Mesothelial cell of epicardium (in vitro differentiated cells): ENCODE measurements at places on chromosomes 5 and 9. TPM values are rescaled to one million over a fixed set of nuclear protein-coding genes. Genes with fewer than 3 reads are reported as not detected.

DNA sequence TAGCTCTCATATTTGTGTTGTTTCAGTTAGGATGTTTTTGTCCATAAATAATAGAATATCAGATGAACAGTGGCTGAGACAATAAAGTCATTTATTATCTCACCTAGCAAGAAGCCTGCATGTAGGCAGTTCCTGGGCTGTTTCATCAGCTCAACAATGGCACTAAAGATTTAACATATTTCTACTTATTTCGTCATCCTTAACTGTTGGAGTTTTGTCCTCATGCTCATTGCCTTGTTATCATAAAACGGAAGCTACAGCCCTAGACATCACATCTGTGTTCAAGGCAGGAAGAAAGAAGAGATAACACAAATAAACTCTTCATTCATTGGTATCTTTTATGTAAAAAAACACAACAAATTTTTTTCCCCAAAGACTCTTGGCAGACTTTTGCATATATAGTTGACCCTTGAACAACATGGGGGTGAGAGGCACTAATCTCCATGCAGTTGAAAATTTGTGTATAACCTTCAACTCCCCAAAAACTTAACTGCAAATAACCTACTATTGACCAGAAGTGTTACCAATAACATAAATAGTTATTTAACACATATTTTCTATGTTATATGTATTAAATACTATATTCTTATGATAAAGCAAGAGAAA, 277.2 kb upstream of the ADRA1B start:
- no peaks in the 10 kb centered on the region for H3K27me3 ChIP-seq
- no peak overlapping the region for H3K27ac ChIP-seq
- H3K36me3 ChIP-seq: no peaks in the 10 kb centered on the region
- H3K4me3 ChIP-seq: no peak overlapping the region
- no peak for DNase-seq

LCN10 gene
- total RNA-seq: 0.20 to 0.51 TPM (median 0.29 TPM) in 3 replicates

GRCh38 chr9:85045271-85045670, 375.7 kb downstream of the NTRK2 start:
- no peak overlapping the region for H3K27ac ChIP-seq
- H3K36me3 ChIP-seq: no peaks in the 10 kb centered on the region
- DNase-seq: no peak
- no peak overlapping the region for H3K4me3 ChIP-seq
- H3K4me1 ChIP-seq: no peaks in the 10 kb centered on the region
- H3K27me3 ChIP-seq: no peaks in the 10 kb centered on the region

- no peaks in the 10 kb centered on the region for H3K27me3 ChIP-seq
- peaks cover 44% of the 10 kb centered on the region for H3K4me1 ChIP-seq
- no peak overlapping the region for H3K4me3 ChIP-seq
- H3K27ac ChIP-seq: peak overlapping the region; percentile 78
- DNase-seq: no peak
Measured at GRCh38 chr5:110916381-110917049, 155.0 kb upstream of the TSLP start.

KIF27 gene
- total RNA-seq: 11.6 to 13.7 TPM (median 13.2 TPM) in 3 replicates

GRCh38 chr5:117411701-117412100, 837.1 kb upstream of the SEMA6A start:
- peaks cover 21% of the 10 kb centered on the region for H3K4me1 ChIP-seq
- no peak overlapping the region for H3K27ac ChIP-seq
- no peak for DNase-seq
- H3K36me3 ChIP-seq: no peaks in the 10 kb centered on the region
- no peaks in the 10 kb centered on the region for H3K27me3 ChIP-seq
- no peak overlapping the region for H3K4me3 ChIP-seq

PCDHA9 gene
- total RNA-seq: 3.1 to 4.0 TPM (median 3.4 TPM) in 3 replicates

DNA sequence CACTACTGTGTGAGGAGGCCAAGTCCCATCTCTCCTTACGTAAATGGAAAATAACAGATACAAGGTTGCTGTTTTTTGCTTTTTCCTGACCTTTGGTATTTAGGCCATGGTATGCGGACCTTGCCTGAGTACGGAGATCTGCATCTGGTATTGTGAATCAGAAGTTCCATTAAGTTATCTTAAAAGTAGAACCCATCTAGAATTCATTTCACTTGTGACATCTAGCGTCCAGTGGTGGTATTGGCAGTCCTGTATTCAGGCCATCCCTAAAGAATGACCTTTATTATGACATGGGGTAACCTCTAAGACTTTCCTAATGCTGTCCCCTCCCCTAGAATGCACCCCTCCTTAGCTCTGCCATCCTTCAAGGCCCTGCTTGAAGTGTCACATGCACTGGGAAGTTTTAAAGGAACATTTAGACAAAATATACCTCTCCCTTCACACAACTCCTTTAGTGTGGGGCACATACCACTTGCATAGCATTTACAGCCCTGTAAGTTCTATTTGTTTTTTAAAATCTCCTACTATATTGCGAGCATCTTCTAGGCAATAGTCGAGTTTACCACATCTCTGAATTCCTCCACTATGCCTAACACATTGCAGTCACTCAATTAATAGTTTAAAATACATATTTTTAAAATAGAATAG, 1.9 kb upstream of the SPDL1 start:
- H3K36me3 ChIP-seq: no peaks in the 10 kb centered on the region
- H3K27me3 ChIP-seq: peaks cover 36% of the 10 kb centered on the region
- no peak overlapping the region for H3K27ac ChIP-seq
- H3K4me1 ChIP-seq: peaks cover 29% of the 10 kb centered on the region
- DNase-seq: no peak
- H3K4me3 ChIP-seq: peak overlapping the region; percentile 38

- H3K27ac ChIP-seq: peak overlapping the region; percentile 90
- no peaks in the 10 kb centered on the region for H3K27me3 ChIP-seq
- peak overlapping the region; percentile 33 for H3K4me3 ChIP-seq
- peaks cover 4% of the 10 kb centered on the region for H3K36me3 ChIP-seq
- DNase-seq: no peak
Measured at GRCh38 chr9:93126825-93127368, 7.2 kb downstream of the NINJ1 start.

DNA sequence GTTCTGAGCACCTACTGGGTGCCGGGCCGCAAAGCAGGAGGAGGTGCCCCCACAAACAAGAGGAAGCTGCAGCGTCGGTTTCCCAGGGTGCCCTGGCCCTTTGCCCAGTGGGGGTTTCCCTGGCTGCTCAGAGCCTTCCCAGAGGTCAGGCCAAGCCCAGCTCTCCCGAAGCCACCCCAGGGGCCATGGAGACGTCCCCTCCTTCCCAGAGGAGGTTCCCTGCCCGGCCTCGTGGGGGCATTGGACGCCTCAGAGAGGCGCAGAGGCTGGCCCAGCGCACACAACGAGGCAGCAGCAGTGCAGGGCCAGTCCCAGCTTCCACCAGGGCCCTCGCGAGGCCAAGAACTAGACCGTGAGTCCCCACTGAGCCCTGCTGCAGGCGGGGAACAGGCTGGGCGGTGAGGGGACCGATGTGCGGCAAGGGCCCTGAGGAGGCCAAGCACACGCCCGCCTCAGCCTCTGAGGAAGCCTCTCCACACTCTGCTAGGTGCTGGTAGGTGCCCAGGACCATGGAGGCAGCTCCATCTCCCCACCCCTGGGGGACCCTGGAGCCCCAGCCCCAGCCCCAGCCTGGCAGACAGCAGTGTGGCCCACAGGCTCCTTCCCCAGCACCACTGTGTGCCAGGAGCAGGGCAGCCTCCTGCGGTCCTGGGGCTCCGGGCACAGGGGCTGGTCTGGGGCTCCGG, 7.0 kb downstream of the DIPK1B start:
- no peak overlapping the region for H3K27ac ChIP-seq
- peaks cover 12% of the 10 kb centered on the region for H3K36me3 ChIP-seq
- no peak for DNase-seq
- peaks cover 5% of the 10 kb centered on the region for H3K4me1 ChIP-seq
- no peak overlapping the region for H3K4me3 ChIP-seq

- no peak overlapping the region for H3K4me3 ChIP-seq
- no peak overlapping the region for H3K27ac ChIP-seq
- H3K36me3 ChIP-seq: no peaks in the 10 kb centered on the region
- DNase-seq: no peak
- no peaks in the 10 kb centered on the region for H3K27me3 ChIP-seq
Measured at GRCh38 chr5:118007262-118007661, 981.1 kb downstream of the DTWD2 start.

DNA sequence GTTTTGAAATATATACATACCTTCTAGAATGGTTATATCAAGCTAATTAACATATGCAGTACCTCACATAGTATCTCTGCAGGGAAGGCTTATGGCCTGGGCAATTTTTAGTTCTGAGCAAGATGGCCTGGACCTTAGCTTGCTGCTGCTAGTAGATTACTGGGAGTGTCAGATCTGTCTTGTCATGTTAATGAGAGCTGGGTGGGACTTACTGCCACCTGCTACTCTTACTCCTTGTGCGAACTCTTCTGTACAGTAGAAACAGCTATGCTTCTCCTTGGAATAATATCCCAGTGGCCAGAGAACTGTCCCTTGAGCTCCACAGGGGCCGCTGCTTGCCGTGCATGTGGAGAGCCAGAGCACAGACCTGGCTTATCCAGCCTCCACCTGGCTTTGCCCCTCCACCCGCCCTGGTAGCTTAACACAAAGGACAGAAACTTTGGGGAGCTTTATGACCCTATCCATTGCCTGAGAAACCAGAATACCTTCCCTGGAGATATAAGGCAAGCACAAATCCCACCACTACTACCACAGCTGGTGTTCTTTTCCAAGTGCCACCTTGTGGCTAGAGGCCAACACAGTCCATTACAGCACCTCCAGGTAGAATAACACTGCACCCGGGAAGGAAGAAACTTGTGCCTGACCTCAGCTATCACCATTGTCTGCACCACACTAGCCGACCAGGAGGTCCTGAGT, 74.4 kb upstream of the RUSC2 start:
- peaks cover 34% of the 10 kb centered on the region for H3K27me3 ChIP-seq
- H3K27ac ChIP-seq: no peak overlapping the region
- H3K4me3 ChIP-seq: no peak overlapping the region
- H3K36me3 ChIP-seq: peaks cover 4% of the 10 kb centered on the region
- no peak for DNase-seq

- no peaks in the 10 kb centered on the region for H3K4me1 ChIP-seq
- no peak for DNase-seq
- H3K27me3 ChIP-seq: no peaks in the 10 kb centered on the region
- no peaks in the 10 kb centered on the region for H3K36me3 ChIP-seq
Measured at GRCh38 chr5:89613222-89613956, 730.4 kb upstream of the MEF2C start.

IL9 gene
- total RNA-seq: not detected in 3 replicates

GRCh38 chr5:40689438-40689837, 9.7 kb downstream of the PTGER4 start:
- peaks cover 39% of the 10 kb centered on the region for H3K4me1 ChIP-seq
- H3K27me3 ChIP-seq: no peaks in the 10 kb centered on the region
- peaks cover 22% of the 10 kb centered on the region for H3K36me3 ChIP-seq
- no peak for DNase-seq

DNA sequence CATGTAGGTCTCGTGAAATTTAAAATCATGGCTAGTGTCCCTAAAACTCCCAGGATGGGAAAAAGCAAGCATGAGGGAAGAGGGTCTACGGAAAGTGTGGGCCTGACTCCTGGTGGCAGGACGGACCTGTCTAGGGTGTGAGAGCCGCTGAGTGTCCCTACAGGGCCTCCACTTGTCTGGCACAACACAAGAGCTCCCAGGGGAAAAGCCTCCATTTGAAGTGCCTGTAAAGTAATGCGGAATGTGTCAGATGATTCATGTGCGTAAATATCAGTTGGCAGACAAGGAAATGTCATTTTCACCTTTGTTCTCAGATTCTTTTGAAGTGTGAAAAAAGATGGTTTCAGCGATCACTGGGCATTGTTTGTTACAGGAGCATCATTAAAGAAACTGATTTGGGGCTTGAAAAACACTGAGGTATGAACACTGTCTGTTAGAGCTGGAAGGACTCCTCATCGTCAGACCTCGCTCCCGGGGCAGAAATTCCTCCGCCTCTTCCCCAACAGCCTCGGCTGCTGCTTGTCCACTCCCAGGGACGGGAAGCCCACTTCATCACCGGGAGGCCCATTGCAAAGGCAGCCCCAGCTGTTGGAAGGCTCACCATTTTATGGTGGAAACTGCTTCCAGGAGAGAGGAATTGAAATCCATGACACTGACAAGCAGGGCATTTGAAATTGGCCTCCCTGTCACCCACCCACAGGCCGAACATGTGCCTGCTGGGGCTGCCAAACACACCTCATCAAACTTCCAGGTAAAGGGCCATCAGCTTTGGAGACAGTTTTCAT, 240.8 kb downstream of the FSTL4 start:
- DNase-seq: peak; percentile 34
- H3K27me3 ChIP-seq: no peaks in the 10 kb centered on the region
- peaks cover 10% of the 10 kb centered on the region for H3K36me3 ChIP-seq
- no peak overlapping the region for H3K27ac ChIP-seq

DNA sequence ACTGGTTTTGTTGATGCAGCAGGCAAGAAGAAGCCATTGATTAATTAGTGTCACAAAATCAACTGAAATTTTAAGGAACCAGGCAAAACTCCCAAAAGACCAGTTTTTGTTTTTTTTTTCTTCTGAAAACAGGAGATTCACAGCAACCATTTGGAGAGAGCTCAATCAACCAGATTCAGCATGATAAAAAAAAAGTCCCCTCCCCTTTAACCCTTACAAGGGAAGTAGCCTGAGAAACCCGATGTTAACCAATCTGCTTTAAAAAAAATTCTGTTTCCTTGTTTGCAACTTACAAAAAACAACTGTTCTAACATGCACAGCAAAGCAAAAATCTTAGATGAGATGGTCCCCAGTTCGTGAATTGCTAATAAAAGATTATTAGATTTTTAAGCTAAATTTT, 59.7 kb downstream of the HMHB1 start:
- H3K27ac ChIP-seq: no peak overlapping the region
- DNase-seq: no peak
- peaks cover 5% of the 10 kb centered on the region for H3K4me1 ChIP-seq
- H3K36me3 ChIP-seq: no peaks in the 10 kb centered on the region
- no peak overlapping the region for H3K4me3 ChIP-seq

GRCh38 chr5:78588507-78588906, 60.1 kb downstream of the LHFPL2 start:
- no peak overlapping the region for H3K27ac ChIP-seq
- peaks cover 26% of the 10 kb centered on the region for H3K4me1 ChIP-seq
- H3K36me3 ChIP-seq: peaks cover 16% of the 10 kb centered on the region
- DNase-seq: no peak
- no peaks in the 10 kb centered on the region for H3K27me3 ChIP-seq

DNA sequence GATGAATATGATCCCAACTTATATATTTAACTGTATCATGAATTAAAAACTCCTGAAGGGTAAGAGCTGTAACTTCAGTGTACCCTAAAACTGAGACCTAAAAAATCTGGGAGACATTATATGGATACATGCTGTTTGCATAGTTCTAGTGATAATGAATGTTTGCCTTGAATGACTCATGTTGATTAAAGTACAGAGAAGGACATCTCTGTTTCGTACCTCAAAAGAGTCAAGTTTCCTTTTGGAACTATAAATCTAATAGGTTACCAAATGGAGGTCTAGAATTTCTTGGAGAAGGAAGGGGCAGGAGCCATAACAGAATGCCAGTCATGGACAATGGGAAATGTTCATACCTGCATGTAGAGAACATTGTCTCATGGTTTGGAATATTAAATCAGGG, 168.1 kb downstream of the SNCAIP start:
- H3K36me3 ChIP-seq: peaks cover 14% of the 10 kb centered on the region
- H3K4me3 ChIP-seq: no peak overlapping the region
- peaks cover 43% of the 10 kb centered on the region for H3K4me1 ChIP-seq
- DNase-seq: no peak
- no peaks in the 10 kb centered on the region for H3K27me3 ChIP-seq

- no peaks in the 10 kb centered on the region for H3K36me3 ChIP-seq
- H3K27ac ChIP-seq: no peak within 1 kb of the TSS
- H3K4me3 ChIP-seq: peak within 1 kb of the TSS; percentile 60
- peak; percentile 84 for DNase-seq
Measured at GRCh38 chr5:149141224-149141956, at the start of gene ABLIM3. Gene ABLIM3, plus strand, starts transcription at chr5:149141493. Its CDS starts 603 bp downstream, at chr5:149142096.

- no peak for DNase-seq
- peaks cover 6% of the 10 kb centered on the region for H3K4me1 ChIP-seq
- H3K36me3 ChIP-seq: no peaks in the 10 kb centered on the region
- H3K27me3 ChIP-seq: no peaks in the 10 kb centered on the region
- H3K27ac ChIP-seq: no peak overlapping the region
Measured at GRCh38 chr5:40603378-40603777, 76.3 kb upstream of the PTGER4 start.

TIMD4 gene
- total RNA-seq: not detected in 3 replicates

HSPB3 gene
- total RNA-seq: not detected in 3 replicates
